CD4-positive, alpha-beta T cell treated with Interleukin-15 for 1 hour (primary cell): ENCODE measurements at places on chromosomes 3 and 15.

- no peak for DNase-seq
These were observed 224.5 kb downstream of the CGGBP1 start for GRCh38 chr3:87834327-87834726.

DNA sequence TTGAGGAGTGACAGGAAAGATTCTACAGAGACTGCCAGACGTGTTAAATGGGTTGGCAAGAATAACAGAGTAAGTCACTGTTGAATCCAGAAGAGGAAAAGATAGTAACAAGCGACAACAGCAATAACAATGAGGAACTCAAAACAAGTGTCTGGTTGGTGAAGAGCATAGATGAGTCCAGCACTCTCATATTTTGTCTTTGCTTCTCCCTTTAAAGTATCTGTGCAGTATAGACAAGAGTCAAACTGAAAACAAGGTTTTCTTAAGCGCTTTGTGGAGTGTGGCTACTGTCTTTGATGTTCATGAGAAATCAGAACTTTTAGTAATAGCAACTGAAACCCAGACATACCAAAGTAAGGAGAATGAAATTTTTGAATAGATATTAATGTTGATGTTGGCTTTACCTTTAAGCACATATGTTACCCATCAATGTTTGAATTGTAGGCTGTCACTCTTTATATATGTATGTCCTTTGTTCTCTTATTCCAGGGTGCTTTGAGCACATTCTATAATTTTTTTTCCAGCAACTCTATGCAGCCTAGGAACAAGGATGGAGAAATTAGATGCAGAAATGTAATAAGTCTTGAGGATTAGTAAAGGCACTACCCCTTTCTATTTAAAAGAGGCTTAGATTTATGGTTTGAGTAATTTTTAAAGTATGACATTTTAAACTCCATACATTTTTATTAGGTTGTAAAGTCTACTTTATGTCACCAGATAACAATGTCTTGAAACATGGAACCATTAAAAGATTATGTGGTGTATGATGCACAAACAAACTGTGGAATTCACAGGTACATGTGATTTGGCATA is 185.5 kb downstream of the NFKBIZ start:
- no peak for DNase-seq

DNA sequence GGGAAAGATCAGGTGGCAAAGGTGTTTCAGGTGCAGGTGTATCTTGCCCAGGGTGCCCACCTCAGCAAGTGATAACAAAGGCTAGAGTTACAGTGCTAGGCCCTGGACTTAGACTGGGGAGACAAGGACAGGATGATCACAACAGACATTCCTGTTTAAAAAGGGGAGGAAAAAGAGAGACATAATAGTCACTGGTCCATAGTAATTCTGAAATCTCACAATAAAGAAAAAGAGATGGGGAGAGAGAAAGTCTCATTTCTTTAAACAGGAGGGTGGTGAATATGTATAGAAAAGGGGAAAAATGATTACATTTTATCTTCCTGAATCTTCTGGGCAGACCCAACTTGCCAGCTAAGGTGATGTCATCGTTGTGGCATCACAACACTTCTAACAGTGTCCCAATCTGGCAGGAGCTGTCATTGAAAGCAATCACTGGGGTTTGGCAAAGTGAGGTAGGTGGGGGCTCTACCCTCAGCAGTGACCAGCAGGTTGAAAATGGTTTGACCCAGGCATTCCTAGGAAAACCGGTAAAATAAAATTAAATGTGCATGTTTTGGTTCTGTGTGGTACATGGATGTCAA is 99.5 kb downstream of the ZNF621 start:
- peak; percentile 58 for DNase-seq

DNA sequence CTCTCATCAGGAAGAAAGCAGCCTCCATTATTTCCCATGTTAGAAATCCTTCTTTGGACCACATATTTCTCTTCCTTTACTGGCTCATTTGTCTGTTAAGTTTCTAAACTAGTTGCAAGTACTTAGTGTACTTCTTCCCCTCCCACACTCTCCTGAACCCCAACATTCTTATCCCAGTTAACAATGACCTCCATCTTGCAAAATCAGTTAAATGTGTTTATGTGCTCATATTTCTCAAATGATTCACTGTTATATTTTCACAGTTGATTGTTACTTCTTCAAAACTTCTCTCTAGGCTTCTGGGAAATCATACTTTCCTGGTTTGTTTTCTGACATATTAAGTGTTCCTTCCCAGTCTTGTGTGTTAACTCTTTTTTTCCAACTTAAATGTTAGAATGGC is 856.9 kb downstream of the EPHA3 start:
- no peak for DNase-seq

DNA sequence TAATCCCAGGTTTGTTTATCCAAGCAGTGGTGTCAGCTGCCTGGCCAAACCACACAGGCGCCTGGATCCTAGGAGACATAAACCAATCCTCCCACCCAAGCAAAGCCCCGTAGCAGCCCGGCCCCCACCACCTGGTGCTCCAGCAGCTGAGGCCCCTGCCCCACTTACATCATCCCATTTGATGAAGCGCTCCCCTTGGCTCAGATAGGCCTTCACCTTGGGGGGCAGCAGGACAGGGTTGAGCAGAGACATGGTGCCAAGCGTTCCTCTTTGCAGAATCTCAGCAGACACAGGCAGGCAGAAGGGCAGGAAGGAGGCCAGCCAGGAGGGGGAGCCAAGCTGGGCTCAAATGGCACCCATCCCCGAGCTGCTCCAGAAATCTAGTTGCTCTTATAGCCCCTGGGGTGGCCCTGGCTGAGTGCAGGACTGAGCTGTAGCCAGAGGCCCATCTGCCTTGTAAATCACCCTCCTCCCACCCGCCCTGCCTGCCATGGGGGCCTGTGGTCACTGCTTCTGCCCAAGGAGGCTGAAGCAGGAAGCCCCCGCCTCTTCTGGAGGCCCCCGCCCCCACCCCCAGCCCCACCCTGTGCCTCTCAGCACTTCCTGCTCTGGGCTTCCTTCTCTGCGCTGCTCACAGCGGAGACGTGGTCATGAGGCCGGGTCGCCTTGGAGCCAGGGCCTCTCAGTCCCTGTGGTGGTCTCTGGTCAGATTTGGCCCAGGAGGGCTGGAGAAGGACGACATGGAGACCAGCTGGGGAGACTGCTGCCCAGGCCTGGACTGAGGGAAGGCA is at the start of gene PLCB2:
PLCB2 (minus strand) TSS at position 515 of the 791 bp plus-strand sequence; CDS start at position 252, 263 bp downstream.
- peak; percentile 70 for DNase-seq

DNA sequence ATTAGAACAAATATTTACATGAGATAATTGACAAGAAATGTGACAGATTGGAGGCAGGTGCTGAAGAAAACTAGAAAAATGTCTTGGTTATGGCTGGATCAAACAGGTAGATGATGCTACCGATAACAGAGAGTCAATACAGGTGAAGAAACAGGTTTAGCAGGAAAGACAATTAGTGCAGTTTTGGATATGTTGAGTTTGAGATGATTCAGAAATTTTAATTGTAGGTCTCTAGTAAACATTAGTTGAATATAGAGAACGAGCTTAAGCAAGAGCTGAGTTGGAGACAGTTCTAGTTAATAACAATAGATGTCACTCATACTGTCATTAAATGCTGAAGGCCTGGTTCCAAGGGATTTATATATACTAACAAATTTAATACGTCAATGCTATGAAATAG is 524.4 kb downstream of the NSUN3 start:
- no peak for DNase-seq

DNA sequence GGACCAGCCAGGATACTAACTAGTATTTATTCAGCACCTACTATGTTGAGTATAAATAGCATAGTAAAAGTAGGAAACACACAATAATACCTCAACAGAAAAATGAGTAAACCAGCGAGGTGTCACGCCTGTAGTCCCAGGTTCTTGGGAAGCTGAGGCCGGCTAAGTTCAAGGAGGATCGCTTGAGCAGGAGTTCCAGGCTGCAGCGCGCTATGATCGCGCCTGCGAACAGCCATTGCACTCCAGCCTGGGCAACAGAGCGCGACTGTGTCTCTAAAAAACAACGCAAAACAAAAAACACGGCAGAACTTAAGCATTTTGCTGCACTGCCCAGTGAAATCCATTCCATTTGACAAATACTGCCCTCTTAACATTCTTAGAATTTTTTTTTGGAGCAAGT is 1.3 kb upstream of the DENND6A start:
- no peak for DNase-seq

GRCh38 chr3:42306499-42306898 is 40.5 kb upstream of the CCK start:
- DNase-seq = no peak

DNA sequence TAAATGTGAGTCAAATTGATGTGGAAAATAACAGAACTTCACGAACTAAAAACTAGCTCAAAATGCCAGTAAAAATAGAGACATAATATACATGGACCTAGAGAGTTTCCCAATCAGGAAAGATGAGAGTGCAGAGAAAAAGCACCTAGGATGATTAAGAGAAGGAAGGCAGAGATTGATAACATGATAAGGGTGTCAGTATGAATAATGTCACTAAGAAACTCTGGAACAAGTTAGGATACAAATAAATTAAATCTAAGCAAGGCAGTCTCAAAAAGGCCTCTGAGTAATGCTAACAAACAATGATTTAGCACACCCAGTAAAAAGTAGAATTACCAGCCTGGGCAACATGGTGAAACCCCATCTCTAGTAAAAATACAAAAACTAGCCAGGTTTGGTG is 304.7 kb upstream of the DPPA4 start:
- DNase-seq = no peak

DNA sequence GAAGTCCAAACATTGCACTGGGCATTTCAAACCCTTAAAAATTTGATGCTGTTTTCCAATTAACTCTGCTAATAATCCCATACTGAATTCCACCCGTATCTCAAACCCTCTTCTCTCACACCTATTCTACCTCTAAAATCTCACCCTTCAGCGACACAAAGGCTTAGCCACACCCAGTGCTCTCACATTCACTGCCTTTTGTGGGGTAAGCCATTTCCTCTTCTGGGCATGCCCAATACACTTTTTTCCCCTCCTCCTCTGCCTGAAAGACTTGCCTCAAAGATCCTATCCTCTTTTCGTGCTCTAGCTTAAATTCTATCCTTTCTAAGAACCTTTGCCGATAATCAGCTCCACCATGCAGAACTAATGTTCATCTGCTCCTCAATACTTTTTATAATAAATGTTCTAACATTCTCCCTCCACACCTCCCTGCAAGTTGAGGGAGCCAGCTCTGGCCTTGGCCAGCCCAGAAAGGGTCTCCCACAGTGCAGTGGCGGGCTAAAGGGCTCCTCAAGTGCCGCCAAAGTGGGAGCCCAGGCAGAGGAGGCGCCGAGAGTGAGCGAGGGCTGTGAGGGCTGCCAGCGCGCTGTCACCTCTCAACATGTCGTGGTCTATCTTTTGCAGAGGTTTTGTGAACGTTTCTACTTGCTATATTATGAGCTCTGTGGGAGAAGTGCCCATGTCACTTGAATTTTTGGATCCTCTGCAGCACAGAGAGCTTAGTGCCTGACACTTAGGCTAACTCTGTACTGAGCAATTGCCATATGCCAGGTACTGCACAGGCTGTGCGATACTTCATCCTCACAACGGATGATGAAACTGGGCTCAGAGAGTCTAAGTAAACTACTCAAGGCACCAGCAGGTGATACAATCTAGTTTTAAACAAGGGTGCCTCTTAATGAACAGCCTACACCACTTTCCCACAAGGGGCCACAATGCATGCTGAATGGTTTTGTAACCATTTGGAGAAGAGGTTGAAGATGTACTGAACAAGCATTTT is 53.6 kb upstream of the BCL6 start:
- no peak for DNase-seq

- DNase-seq = no peak
These were observed 18.4 kb downstream of the SMAD6 start for GRCh38 chr15:66720206-66721010.

DNA sequence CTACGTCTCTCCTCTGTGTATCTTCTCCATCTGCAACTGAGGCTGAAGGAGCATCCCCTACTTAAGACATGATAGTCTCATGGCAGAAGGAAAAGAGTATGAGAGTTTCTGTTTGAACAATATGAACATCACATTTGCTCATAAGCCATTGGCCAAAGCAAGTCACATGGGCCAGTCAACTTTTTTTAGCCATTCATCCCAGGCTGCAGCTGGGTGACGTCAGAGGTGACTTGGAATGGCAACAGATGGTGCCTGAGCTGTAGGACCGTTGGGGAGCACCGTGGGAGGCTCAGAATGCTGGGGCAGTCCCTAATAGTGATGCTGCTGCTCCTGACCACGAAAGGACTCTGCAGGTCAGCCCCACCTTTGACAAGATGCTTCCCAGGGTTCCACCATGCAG is 58.7 kb downstream of the CRTC3 start:
- DNase-seq = no peak

GRCh38 chr15:31272558-31273257 is 53.9 kb upstream of the KLF13 start:
- no peak for DNase-seq

DNA sequence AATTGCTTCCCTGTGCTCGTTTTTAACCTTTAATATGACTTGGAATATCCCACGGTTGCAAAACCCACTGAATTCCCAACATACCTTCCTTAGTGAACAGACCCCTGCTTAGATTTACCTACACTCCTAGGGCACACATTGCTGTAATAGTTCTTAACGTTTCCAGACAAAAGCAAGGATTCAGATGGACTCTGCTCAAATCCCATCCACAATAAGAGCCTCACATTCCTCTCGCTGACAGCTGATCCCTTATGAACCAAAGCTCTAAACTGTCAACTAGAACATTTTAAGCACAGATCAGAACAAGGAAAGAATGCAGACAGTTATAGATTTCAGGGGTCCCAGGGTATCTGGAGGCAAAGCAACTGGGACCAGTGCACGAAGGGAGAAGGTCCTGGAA is 248.3 kb upstream of the ICE2 start:
- no peak for DNase-seq

GRCh38 chr3:184676927-184677326 is 34.9 kb downstream of the MAGEF1 start:
- DNase-seq = peak; percentile 60

GRCh38 chr3:195823280-195823679 is 11.6 kb upstream of the MUC4 start:
- DNase-seq = no peak

GRCh38 chr3:194259982-194260766 is 91.0 kb downstream of the CPN2 start:
- no peak for DNase-seq

DNA sequence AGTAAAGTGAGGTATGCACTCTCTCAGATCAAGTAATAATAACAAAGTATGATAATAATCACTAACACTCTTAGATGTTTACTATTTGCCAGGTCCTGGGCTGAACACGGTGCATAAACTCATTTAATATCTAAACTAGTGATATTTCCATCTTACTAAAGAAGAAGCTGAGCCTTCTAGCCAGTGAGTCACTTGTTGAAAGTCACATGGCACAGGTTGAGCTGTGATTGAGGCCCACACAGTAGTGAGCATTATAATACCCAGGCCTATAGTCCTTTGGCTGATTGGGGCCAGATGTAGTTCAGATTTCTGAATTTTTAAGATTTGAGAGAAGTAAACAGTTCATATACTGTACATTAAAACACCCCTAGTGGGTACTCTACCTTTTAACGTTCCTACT is 93.2 kb upstream of the CCDC80 start:
- DNase-seq = no peak

GRCh38 chr3:126768903-126769302 is 64.9 kb downstream of the CHCHD6 start:
- no peak for DNase-seq

- DNase-seq = no peak
These were observed 46.4 kb upstream of the EPHB1 start for GRCh38 chr3:134748698-134749097.
